ENCODE measurements at places on chromosomes 4 and X. TPM values are rescaled to one million over a fixed set of nuclear protein-coding genes. Genes with fewer than 3 reads are reported as not detected.

Gene FMR1NB
- not detected for total RNA-seq

Gene PSAPL1
- total RNA-seq, result not detected

Gene TSR2
- 18.0 TPM for total RNA-seq

Gene CCNA2
- total RNA-seq, result 16.9 TPM

Gene MAGEC3
- not detected for total RNA-seq

Gene ZNF732
- total RNA-seq, result not detected

Gene STS
- total RNA-seq, result 4.9 TPM

Gene FAM184B
- 0.75 TPM for total RNA-seq

Gene TAF7L
- not detected for total RNA-seq

Gene CFI
- 4.1 TPM for total RNA-seq

Gene PTPN13
- total RNA-seq, result 9.0 TPM

Gene ASMT
- not detected for total RNA-seq

Gene MAGEB17
- not detected for total RNA-seq

Gene MAGEB6B
- not detected for total RNA-seq

Gene FREM3
- not detected for total RNA-seq

Gene USP17L13
- not detected for total RNA-seq

Gene GPC4
- total RNA-seq, result 7.8 TPM

Gene ABHD18
- total RNA-seq, result 22.3 TPM

Gene TRO
- 7.9 TPM for total RNA-seq

Gene ETDA
- total RNA-seq, result not detected

Gene DDIT4L
- total RNA-seq, result not detected

Gene MAGIX
- 10.8 TPM for total RNA-seq

Gene HOPX
- total RNA-seq, result 6.6 TPM

Gene PWWP3B
- 0.27 TPM for total RNA-seq

Gene GAGE1
- not detected for total RNA-seq

Gene RNF150
- total RNA-seq, result 7.9 TPM

Gene XAGE1A
- not detected for total RNA-seq

Gene CSAG2
- not detected for total RNA-seq

Gene STBD1
- total RNA-seq, result 16.5 TPM

Gene COX7B2
- total RNA-seq, result not detected

Gene CISD2
- total RNA-seq, result 1.2 TPM

Gene NSDHL
- total RNA-seq, result 17.6 TPM

Gene AKAP17A
- 134 TPM for total RNA-seq

Gene SYP
- 1.1 TPM for total RNA-seq

Gene GLOD5
- total RNA-seq, result 4.8 TPM

Gene CSN3
- total RNA-seq, result not detected

Gene PASD1
- not detected for total RNA-seq

Gene GC
- total RNA-seq, result not detected

Gene PAGE2
- total RNA-seq, result not detected

Gene CORIN
- not detected for total RNA-seq

Gene BOD1L1
- 70.5 TPM for total RNA-seq

Gene ARHGEF6
- 5.2 TPM for total RNA-seq

Gene STATH
- total RNA-seq, result not detected

Gene CCDC160
- total RNA-seq, result not detected

Gene SPINK2
- total RNA-seq, result not detected

Gene PPP2R2C
- 3.0 TPM for total RNA-seq

Gene GRIPAP1
- total RNA-seq, result 102 TPM

Gene HPSE
- total RNA-seq, result 5.4 TPM
